ENCODE measurements at places on chromosomes 4 and X.

DNA sequence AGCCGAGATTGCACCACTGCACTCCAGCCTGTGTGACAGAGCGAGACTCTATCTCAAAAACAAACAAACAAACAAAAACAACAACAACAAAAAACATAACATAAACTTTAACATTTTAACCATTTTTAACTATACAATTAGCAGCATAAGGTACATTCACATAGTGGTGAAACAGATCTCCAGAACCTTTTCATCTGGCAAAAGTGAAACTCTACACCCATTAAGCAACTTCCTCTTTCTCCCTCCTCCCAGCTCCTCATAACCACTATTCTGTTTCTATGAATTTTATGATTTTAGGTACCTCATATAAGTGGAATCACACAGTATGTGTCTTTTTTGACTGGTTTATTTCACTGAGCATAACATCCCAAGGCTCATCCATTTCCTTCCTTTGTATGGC is 103.6 kb downstream of the FAM13A start:
- no peak for DNase-seq

- DNase-seq: no peak
Measured at GRCh38 chr4:20403290-20403689, 151.6 kb downstream of the SLIT2 start.

DNA sequence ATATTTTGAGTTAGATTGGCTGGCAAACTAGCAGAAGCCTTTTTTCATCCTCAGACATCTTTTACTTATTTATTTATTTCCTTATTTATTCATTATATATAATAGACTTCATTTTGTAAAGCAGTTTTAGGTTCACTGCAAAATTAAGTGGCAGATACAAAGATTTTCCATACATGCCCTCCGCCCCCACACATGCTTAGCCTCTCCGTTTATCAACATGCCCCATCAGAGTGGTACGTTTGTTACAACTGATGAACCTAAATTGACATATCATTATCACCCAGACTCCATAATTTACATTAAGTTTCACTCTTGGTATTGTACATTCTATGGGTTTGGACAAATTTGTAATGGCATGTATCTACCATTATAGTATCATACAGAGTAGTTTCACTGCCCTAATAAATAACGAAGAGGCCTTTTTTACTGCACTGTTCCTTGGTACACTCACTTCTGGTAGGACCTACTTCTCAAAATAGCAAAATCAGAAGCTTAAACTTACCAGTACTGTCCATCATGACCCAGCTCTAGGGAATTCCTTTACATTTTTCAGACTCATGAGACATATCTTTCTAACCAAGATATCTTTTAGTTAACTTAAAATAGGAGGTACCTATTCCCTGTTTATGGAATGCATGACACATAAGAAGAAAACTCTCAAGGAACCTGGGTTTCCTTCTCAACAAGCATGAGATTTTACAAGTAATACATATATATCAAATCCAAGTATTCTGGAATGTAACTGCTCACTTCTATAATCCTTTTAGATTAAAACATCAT is 4.8 kb upstream of the TMPRSS11B start:
- no peak for DNase-seq

GRCh38 chrX:50456712-50457484 is 13.7 kb downstream of the DGKK start:
- DNase-seq: no peak

DNA sequence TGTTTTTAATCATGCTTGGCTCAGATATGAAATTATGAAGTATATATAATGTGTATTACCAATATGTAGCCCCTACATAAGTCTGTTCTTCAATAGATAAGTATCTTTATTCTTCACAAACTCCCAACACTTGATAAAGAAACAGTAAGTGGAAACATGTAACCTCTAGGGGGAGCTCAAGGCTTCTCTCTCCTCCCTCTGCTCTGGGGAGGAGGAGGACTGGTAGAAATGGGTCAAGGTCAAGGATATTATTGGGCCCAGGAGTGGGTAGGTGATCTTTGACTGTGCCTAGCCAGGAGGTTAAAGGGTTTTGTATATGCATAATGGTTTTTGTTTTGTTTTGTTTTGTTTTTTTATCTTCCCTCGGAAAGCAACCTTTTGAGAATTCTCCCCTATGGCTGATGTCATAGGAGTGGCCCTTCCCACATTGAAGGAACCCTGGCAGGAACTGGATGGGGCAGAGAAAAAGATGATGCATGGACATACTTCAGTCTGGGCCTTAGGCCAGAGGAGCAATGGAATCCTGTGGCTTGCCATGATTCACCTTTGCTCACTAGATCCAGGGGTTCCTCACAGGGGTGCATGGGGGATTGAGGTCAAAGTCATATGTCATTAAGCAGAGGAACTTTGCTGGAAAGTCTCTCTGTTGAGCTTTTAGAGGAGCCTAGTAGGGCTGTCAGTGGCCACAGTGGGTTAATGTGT is 460.3 kb downstream of the MID1IP1 start:
- DNase-seq: peak; percentile 14

- no peak for DNase-seq
Measured at GRCh38 chr4:26945794-26946193, 85.2 kb downstream of the STIM2 start.
